ENCODE measurements at places on chromosomes 2 and 18. TPM values are rescaled to one million over a fixed set of nuclear protein-coding genes. Genes with fewer than 3 reads are reported as not detected.

DNA sequence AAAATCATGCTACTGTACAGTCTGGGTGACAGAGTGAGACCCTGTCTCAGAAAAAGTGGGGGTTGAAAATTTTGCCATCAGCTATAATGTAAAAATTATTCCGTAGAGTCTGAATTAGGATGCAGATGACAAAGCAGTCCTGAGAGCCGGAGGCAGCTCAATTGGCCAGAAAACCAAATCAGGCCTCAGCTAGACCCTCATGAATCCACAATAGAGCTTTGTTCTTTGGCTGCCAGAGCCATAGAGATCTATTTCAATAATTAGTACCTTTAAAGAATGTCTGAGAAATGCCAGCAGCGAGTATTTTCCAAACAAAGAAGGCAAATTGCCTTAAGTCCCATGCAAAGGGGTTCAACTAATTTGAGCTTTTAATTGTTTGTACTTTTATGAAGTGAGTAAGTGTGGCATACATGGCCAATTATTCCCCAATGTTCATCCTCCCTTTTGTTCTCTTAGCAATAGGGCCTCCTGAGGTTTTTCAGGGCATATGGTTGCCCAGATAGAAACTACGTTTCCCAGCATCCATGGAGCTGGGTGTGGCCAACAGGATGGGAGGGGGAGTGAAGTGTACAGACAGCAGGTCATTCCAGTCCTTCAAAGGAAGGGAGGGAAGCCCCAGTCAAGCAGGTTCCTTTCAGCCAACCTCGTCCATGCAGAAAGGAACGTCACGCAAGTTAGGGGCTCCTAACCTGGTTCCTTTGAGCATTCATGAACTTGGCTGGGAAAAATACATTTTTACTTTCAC lies 211.3 kb upstream of the APCDD1 start:
- no peak overlapping the region for H3K27ac ChIP-seq
- H3K36me3 ChIP-seq, result no peaks in the 10 kb centered on the region
- DNase-seq, result no peak
- no peaks in the 10 kb centered on the region for H3K4me1 ChIP-seq
- H3K4me3 ChIP-seq, result no peak overlapping the region

DNA sequence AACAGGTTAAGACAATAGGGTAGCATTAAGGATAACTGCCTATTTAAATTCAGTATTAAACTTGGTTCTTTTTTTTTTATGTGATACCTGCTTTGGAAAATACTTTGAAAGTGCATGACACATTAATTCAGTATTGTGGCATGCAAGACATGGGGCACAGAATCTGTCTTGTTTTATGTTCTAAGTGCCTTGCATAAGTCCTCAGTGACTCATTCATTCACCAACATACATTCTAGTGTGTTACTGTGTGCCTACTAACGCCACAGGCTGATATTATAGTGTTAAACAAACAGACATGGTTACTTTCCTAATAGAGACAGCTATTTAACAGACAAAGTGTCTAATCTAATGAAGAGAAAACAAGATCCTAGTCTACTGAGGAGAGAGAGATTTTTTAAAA lies 91.7 kb downstream of the GCA start:
- no peaks in the 10 kb centered on the region for H3K36me3 ChIP-seq
- no peak overlapping the region for H3K4me3 ChIP-seq
- no peak for DNase-seq
- H3K27me3 ChIP-seq, result no peaks in the 10 kb centered on the region
- H3K27ac ChIP-seq, result no peak overlapping the region

GRCh38 chr18:22197668-22198067 lies 28.3 kb downstream of the GATA6 start:
- no peak for DNase-seq
- H3K36me3 ChIP-seq, result no peaks in the 10 kb centered on the region
- H3K4me3 ChIP-seq, result no peak overlapping the region
- H3K27me3 ChIP-seq, result no peaks in the 10 kb centered on the region
- no peak overlapping the region for H3K27ac ChIP-seq

GRCh38 chr2:119741868-119742267 lies 17.9 kb upstream of the PTPN4 start:
- DNase-seq, result no peak
- peaks cover 13% of the 10 kb centered on the region for H3K27me3 ChIP-seq
- H3K27ac ChIP-seq, result no peak overlapping the region
- no peaks in the 10 kb centered on the region for H3K4me1 ChIP-seq
- no peak overlapping the region for H3K4me3 ChIP-seq

SP5 gene
- total RNA-seq, result 0.09 TPM
